ENCODE measurements at places on chromosomes 12 and 14. TPM values are rescaled to one million over a fixed set of nuclear protein-coding genes. Genes with fewer than 3 reads are reported as not detected.

SDR9C7 gene
- total RNA-seq, result not detected

TFCP2 gene
- total RNA-seq, result 27.4 TPM

DTX1 gene
- 3.4 TPM for total RNA-seq

ESRRB gene
- 0.27 TPM for total RNA-seq

SYCP3 gene
- 0.36 TPM for total RNA-seq
